ENCODE measurements at places on chromosomes 2 and 18.

- DNase-seq = no peak
Observed at GRCh38 chr2:118459426-118459825, 371.2 kb downstream of the INSIG2 start.

DNA sequence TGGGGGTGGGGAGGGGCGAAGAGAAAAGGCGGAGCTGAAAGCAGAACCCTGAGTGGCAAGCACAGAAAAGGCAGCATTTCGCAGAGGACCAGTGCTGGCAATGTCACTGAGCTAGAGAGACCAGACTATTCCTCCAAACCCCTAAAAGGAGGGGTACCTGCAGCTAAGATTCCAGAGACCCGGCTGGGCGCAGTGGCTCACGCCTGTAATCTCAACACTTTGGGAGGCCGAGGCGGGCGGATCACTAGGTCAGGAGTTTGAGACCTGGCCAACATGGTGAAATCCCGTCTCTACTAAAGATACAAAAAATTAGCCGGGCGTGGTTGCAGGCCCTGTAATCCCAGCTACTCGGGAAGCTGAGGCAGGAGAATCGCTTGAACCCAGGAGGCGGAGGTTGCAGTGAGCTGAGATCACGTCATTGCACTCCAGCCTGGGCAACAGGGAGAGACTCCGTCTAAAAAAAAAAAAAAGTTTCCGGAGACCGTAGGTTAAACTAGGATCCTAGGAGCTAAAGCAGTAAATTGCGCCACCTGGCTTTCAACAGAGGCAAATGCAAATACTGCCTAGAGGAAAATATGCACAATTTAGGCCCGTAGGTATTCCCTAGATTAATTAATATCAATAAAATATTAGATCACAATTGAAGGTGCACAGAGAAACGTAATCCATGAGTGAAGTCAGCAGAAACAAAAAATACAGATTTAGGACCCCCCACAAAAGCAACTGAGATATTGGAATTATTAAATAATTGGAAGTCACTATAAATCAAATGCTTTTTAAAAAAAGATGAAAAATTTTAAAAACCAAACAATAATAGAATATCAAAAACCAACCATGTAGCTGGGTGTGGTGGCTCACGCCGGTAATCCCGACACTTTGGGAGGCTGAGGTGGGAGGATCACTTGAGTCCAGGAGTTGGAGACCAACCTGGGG lies 4.9 kb downstream of the UCN start:
- peak; percentile 80 for DNase-seq

GRCh38 chr2:19419211-19419880 lies 60.9 kb upstream of the OSR1 start:
- DNase-seq = no peak

DNA sequence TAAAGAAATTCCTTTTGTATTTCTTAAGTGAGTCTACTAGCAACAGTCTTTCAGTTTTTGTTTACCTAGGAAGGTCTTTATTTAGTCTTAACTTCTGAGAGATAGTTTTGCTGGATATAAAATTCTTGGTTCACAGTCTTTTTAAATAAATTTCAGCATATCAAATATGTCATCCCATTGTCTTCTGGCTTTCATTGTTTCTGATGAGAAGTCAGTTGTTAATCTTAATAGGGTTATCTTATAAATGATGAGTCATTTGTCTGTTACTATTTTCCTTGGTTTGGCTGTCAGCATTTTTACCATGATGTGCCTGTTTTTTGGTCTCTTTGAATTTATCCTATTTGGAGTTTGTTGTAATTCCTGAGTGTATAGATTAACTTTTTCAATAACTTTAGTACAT lies 129.3 kb downstream of the FAM210A start:
- no peak for DNase-seq

DNA sequence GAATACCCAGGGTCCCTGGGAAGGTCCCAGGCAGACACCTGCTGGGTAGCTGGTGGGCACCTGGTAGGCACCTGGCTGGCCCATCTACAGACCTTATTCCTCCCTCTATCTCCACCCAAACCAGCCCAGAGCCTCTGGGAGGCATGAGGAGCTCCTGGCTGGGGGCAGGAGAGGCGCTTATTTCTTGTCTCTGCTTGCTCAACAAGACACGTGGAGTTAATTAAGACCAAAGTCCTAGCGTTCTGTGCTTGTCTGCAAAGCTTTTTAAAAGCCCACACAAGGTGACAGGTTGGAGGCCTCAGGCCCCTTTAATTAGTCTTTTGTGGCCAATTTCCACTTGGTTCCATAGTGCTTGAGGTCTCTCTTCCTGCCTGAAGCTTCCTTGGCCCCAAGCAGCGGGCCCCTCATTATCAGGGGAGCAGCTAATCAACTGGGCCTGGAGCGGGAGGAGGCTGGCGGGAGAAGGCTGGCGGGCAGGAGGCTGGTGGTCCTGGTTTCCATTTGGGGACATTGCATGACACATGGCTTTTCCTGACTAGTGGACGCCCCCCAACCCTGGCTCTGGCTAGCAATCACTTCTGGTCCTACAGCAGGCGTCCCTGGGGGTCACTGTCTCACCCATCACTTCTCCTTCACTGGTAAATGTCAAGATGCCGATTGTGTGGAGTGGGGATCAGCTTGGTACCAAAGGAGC lies 65.4 kb upstream of the HDAC4 start:
- DNase-seq = no peak

- DNase-seq = peak; percentile 23
Observed at GRCh38 chr2:241882091-241882625, 12.6 kb downstream of the RTP5 start.

- peak; percentile 27 for DNase-seq
Observed at GRCh38 chr18:7066965-7067555, 50.5 kb downstream of the LAMA1 start.

DNA sequence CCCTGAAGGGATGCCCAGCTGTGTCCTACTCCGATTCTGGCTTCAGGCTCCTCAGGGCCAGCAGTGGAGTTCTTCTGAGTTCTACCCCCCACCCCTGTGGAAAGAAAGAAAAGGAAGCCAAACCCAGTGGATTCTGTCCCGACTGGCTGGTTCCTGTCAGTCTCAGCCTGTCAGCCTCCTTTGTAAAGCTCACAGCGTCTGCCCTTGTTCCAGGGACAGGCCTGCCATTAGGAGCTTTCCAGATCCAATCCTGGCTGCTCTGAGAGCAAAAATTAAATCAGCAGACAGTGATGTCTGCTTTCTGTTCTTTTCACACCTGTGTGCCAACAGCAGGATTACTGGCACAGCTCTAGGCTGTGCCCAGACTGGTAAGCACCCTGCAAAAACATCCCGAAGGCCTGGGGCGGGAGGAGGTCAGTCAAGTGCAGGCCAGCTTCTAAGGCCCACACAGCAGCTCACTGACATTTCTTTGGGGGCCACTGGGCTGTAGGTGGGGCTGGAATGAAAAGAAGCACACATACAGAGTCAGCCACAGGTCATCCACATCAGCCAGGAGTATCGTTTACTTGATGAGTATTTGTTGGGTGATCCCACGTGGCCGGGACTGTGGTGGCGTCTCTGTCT lies 69.1 kb downstream of the EHD3 start:
- DNase-seq = no peak
